ENCODE measurements at places on chromosomes 11 and 22.

- DNase-seq, result no peak
These were observed 15.7 kb upstream of the PAX6 start for GRCh38 chr11:31826536-31827438.

DNA sequence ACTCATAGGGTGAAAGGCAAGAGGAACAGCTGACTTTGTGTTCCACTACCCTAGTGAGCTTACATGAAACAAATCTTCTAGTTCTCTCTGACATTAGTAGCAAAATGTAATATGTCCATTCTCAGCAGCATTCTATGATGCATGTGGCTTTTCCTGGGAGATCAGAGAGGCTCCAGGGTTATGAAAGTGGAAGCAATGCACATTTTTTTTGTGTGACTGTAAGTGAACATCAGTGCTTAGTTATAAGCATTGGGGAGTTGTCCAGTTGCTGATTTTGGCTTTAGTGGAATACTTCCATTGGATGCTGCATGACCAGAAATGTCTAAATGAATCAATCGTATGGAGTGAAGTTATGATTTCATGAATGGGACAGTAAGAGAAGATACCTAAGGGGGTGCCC lies 255.9 kb downstream of the FAT3 start:
- DNase-seq, result no peak

GRCh38 chr11:43396617-43397016 lies 37.9 kb downstream of the TTC17 start:
- no peak for DNase-seq

DNA sequence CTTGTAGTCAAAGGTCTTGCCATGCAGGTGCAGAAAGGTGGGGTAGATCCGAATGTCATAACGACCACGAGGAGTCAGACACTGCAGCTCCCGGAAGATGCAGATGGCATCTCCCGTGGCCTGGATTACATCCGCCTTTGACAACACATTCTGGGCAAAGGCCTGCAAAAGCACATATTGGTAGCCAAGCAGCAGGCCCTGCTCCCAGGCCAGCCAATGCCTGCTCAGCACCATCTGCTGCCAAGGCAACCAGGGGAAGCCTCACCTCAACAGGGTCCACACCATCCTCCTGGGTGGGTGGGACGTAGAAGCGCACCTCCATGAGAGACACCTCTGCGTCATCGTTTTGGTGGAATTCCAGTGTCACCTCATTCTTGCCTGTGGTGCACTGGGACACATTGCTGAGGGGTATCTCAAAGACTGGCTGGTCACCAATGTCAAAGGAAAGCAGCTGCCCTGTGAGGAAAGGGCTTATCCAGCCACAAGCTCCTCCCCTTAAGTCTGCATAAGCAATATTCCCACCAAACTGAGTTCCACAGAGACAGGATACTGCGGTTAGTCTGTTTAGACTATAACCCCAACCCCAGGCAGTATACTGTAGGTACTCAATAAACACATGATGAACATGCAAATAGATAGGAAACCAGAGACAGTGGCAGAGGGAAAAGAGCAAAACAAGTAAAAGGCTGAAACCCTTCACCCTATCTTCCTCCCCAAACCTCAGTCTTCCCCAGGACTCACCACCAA lies 2.8 kb downstream of the SSRP1 start:
- DNase-seq, result no peak

- DNase-seq, result no peak
These were observed 7.4 kb upstream of the PMM1 start for GRCh38 chr22:41596776-41597634.

DNA sequence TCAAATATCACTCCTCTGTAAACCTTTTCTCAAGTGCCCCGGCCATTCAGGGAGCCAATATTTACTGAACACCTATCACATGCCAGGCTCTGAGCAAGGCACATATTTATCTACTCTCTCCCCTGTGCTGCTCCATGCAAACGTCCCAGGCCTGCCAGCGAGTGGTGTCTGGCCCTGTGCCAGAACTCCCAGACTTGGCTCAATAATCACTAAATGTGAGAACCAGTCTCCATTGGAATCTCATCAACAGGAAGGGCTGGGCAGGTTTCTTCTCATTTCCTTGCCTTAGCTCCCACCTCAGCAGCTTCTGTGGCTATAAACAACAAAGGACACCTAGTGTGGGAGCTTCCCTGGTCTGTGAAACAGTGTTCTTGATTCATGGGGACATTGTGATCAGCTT lies 21.7 kb downstream of the RASSF10 start:
- no peak for DNase-seq

- DNase-seq, result no peak
These were observed 13.4 kb downstream of the SLC37A2 start for GRCh38 chr11:125076378-125076945.

GRCh38 chr11:11552529-11553087 lies 69.2 kb downstream of the GALNT18 start:
- no peak for DNase-seq

DNA sequence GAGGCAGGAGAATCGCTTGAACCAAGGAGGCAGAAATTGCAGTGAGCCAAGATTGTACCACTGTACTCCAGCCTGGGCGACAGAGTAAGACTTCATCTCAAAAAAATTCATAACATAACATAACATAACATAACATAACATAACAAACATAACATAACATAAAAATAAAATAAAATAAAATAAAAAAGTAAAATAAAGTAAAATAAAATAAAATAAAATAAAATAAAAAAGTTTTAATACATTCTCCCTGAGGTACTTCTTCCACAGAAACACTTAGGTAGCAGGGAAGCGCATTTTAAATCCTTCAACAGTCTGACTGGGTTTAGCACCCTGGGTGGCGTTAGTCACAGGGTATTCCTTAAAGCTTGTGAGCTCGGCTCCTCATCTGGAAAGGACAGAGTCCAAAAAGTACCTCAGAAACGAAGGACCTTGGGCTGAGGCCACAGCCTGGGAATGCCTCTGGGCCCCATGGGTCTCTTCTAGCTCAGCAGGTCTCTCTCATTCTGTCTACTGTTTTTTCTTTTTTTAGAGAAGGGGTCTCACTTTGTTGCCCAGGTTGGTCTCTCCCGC lies 41.7 kb downstream of the MICAL3 start:
- no peak for DNase-seq

DNA sequence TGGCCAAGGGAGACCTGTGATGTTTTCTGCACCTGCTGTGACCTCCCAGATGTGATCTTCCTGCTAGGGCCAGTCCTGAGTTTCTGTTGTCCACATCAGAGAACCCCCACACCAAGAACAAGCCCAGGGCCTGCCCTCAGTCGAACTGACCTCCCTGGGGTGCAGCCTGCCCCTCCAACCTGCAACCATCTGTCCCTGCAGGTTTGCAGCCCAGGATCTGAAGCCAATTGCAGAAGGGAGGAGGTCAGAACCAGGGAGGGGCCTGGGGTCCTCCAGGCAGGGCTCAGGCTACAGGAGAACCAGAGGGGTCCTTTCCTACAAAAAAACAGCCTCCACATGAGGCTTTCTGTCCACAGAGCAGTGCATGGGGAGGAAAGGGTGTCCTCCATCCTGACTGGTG lies 807 bp downstream of the TRIM3 start:
- DNase-seq, result no peak

DNA sequence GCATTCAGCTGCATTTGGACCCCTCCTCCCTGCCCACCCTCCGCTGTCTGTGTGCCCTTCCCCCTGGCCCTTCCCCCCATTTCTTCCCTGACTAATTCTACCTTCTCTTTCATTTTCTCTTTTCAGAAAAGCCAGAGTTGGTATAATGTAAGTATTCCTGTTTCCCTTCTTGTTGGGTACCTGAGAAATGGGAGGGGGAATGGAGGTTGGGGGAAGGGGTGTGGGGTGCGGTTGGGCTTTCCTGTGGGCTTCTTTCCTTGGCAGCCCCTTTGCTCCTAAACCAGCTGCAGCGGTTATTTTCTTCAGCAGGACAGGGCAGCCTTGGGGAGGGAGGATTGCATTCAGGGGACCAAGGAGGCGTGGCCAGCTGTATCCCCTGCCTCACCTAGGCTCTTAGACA lies 70.2 kb downstream of the SCN3B start:
- DNase-seq, result no peak

- DNase-seq, result no peak
These were observed 3.3 kb upstream of the HEPN1 start for GRCh38 chr11:124915541-124916369.

DNA sequence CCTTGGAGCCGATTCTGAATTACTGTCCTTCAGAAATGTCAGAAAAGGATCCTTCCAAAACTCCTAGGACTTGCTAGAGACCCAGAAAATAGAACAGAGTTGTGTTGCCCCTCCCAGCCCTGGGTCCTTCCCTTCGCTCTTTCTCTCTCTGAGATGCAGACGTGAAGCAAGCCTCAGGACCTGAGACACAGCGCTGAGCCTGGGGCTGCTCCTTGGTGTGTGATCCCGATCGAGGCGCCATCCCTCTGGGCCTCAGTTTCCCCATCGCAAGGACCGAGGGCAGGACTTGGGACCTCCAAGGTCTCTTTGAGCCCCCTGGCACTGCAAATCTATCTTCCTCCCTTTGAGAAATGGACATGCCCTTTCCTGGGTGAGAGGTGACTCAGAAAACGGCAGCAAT lies 533.5 kb downstream of the TBC1D22A start:
- no peak for DNase-seq

DNA sequence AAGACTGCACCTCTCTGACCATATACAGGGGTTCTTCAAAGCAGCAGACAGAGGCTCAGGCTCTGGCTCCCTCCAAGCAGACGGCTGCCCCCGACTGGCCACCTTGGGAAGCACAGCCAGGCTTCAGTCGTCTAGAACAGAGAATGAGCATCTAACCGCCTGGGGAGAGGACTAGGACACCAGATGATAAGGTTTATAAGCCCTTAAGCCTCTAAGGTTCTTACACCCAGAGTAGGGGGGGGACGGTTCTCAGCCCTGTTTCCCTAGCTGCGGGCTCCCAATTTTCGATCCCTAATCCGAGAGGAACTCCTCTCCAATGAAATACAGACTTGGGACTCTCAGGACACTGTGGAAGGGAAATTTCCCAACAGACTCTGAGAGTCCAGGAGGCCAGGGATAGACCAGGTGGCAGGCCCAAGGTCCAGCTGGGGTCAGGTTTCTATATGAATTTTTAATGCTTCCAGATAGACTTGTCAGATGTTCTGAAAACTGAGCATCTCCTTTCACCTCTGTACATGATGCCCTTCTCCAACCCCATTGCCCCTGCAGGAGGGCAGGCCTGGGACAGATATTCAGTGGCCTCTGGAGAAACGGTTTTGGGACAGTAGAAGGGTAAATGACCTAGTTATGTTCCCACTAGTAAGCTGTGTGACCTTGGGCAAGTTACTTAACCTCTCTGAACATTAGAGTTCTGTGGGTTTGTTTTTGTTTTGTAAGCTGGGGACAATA lies 20.2 kb downstream of the RTN4RL2 start:
- DNase-seq, result peak; percentile 90

DNA sequence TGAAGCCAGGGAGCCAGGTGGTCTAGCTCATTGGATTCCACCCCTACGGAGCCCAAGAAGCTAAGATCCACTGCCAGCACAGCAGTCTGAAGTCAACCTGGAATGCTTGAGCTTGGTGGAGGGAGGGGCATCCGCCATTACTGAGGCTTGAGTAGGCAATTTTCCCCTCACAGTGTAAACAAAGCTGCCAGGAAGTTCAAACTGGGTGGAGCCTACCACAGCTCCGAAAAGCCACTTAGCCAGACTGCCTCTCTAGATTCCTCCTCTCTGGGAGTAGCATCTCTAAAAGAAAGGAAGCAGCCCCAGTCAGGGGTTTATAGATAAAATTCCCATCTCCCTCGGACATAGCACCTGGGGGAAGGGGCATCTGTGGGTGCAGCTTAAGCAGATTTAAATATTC lies 620.3 kb downstream of the NELL1 start:
- no peak for DNase-seq

- DNase-seq, result no peak
These were observed 34.6 kb upstream of the SHANK2 start for GRCh38 chr11:71286701-71287643.

DNA sequence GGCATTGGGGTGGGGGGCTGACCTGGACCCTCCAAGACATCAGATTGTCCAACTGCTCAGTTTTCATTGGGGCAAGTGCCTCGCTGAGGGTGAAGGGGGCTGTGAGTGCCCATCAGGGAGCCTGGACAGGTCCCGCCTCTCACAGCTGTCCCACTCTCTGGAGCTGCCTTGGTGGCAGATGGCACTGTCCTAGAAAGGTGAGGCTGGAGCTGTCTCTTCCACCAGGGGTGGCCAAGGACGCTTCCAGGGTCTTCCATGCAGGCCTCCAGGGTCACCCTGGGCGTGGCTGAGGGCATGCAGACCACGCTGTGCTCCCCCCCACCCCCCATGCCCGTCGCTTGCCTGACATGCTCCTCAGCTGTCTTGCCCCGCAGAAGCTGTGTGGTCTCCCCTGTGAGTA lies 53.5 kb upstream of the CCDC188 start:
- DNase-seq, result no peak

- DNase-seq, result no peak
These were observed 680.9 kb upstream of the ANO5 start for GRCh38 chr11:21511835-21512440.

GRCh38 chr11:109946322-109946846 lies 146.8 kb upstream of the ZC3H12C start:
- peak; percentile 69 for DNase-seq

GRCh38 chr11:33403344-33403743 lies 146.2 kb downstream of the HIPK3 start:
- no peak for DNase-seq

DNA sequence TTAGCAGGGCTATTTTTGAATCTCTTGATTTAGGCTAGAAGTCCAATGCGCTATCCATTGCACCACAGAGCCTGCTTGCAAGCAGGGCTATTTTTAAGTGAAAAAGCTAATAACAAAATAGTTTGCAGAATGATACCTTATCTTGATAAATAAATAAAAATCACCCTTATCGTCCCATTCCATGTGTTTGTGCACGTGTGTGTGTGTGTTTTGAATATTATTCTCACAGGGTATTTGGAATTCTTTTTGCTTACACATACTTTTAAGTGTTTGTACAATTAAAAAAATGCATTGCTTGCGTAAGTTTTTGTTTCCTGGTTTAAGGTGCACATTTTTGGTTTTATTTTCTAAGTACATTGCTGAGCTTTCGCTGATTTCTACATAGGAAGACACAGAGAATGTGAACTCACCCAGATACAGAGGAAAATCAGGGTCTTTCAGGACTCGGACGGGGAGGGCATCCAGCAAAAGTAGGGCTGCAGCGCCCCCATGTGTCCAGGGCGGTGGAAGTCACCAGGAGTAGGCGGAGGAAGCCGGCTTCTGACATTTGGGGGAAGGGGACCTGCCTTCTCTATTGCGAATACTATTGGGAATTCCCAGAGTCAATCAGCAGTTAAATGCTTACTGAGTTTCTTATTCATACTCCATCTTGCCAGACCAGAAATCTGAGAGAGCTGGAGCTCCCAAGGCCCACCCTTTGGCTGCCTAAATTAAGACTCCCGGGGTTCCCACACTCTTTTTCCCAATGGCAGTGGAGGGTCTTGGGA lies 27.3 kb downstream of the SLC1A2 start:
- DNase-seq, result peak; percentile 83

DNA sequence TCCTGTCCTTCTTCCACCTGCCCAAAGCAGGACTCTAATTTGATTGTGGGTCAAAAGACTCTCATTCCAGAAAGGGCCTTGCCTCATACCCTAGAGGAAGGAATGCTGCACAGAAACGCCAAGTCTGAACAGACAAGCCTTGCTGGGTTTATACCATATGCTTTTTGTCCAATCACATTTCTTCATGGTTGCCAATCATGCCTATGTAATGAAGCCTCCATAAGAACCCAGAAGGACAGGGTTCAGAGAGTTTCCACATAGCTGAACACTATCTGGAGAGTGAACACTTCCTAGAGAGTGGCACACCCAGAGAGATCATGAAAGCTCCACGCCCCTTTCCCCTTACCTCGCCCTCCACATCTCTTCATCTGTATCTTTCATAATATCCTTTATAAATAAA lies 4.8 kb upstream of the SAA2 start:
- DNase-seq, result no peak

GRCh38 chr11:68948935-68949334 lies 31.9 kb downstream of the MRGPRD start:
- no peak for DNase-seq
